ENCODE measurements at places on chromosomes 1 and 21.

GRCh38 chr1:155703216-155703615 lies 14.3 kb downstream of the DAP3 start:
- DNase-seq = no peak

DNA sequence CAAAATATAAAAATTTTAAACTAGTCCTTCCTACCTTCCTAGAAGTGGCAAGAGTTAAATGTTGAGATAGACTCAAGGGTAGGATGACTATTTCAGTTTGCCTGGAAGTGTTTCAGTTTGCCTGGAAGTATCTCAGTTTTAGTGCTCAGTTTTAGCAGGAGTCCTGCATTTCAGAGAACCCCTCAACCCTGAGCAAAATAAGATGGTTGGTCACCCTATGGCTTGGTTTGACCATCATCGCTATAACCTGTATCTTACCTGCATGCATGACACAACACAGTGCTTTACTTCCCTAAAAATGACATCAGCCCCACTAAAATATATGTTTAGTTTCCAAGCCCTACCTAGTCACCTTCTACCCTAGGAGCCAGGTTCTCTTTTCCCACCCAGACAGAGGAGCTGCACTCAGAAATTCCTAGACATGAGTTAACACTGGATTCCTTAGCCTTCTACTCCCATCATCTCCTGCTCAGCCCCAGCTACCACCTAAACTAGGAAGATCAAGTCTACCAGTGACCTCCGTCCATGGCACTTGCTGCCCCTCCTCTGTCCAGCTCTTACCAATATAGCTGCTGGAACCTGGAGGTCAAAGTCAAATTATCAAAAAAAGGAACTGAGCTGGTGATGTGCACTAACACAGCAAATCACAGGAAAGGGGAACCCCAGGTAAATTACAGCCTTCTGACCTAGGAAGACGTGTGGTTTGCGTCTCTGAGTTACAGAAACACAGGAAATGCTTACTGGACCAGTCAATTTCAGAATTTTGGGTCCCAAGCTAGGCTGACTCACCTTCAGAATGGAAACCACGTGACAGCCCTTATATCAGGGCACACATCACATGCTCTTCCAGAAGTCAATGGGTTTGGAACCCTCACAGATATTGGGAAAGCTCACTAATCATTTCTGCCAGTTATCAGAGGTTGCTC lies 2.2 kb upstream of the G0S2 start:
- DNase-seq = no peak

- DNase-seq = no peak
Measured at GRCh38 chr1:41687007-41687406, 202.5 kb upstream of the EDN2 start.

- DNase-seq = no peak
Measured at GRCh38 chr1:202945483-202945882, 12.6 kb downstream of the ADIPOR1 start.

DNA sequence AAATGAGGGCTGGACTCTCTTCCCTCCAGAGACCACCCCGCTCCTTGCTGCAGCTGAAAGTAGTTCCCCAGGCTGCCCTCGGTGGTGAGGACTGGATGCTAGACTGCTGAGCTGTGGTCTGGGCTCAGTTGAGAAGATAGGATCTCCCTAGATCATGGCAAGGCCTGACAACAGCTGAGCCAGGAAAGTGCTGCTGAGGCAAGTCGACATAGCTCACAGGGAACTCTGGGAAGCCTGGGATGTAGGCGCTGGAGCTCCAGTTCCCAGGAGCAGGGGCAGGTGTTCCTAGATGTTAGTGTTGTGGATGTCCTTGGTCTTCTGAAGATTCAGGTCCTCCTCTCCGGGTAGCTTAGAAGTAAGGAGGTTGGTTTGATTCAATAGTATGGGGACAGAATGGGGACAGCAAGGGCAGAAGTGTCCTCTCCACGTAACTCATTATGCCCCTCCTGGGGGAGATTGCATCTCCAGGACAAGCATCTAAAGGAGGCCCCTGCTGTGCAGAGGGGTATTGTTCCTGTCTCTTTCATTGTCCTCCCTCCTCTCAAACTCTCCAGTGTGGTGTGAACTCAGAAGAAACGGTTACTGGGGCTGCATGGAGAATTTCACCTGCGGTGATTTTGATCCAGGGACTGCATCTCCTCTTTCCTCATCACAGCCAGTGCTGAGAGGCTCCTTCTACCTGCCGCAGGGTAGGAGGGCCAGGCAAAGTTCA lies 3.7 kb downstream of the CYB561D1 start:
- no peak for DNase-seq

DNA sequence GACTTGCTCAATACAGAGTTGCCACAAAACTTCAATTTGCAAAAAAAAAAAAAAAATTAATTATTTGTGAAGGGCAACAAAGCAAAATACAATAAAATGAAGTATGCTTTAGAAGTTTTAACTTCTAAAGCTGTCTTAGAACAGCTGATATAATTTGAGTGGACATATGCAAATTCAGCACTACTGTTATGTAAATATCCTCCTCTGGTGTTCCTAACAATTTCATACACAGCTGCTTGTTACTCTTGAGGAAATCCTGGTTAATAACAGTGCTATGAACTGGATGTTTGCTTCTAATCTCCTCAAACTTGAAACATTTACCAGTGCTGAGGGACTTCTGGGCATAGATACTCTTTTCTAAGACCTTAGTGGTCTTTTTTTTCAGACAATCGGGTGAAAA lies 69.6 kb upstream of the COL24A1 start:
- no peak for DNase-seq

GRCh38 chr21:14850394-14850793 lies 214.4 kb downstream of the NRIP1 start:
- DNase-seq = no peak

- no peak for DNase-seq
Measured at GRCh38 chr1:15833842-15834405, 13.6 kb upstream of the SPEN start.

DNA sequence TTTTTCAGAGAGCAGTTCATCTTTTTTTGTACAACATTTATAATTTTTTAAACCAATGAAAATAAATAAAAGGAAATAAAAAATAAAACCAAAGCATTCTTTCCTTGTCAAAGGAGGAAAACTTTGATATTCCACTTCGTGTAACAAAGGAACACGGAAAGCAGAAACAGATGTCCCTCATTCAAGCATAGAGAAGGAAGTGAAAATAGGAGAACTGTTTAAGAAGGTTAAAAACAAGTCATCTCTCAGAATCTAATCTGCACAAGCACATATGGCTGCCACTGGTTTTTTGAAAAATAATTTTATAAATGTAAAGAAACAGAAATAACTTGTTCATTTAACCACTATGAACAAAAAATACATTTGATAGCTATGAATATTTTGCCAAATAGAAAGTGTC lies 35.9 kb upstream of the ZNF644 start:
- no peak for DNase-seq

DNA sequence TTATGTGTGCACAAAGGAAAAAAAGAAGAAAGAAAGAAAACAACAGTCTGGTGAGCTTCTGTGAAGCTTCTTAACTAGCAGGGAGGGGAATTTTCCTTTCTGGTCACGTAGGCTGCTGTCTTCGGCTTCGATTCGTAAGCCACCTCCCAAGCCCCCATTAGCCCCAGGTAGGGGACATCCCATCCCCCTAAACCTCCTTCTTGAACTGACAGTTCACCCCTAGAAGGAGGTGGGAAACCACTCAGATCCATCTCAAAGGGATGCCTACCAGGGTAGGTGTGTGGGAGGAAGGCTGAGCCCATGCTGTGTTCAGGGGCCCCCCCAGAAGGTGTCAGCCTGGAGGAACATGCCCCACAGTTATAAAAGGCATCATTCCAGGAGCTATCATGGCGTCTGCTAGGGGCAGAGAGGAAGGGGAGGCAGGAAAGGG lies 25.8 kb downstream of the CD247 start:
- DNase-seq = no peak

DNA sequence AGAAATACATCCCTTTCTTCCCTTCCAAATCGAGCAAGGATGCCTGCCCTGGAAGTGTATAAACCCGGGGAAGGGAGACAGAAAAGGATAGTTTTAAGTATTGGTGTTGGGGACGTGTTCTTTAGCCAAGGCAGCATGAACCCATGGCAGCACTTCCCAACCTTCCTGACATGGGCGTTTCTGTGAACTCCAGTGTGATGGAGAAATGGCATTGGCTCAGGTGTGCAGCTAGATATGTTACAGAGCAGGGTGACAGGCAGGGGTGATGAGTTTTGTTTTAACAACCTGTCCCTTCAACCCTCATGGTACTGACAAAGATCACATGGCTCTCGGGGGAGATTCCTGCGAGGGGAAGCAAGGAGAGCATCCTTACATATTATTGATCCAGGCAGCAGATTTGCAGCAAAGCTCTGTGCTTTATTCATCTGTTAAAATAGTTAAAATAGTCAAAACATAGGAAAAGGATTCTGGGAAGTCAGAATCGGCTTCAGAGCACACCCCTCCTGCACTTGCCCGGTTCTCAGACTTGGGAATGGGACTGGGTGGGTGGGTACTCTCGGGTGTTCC lies 4.0 kb downstream of the MX1 start:
- no peak for DNase-seq

DNA sequence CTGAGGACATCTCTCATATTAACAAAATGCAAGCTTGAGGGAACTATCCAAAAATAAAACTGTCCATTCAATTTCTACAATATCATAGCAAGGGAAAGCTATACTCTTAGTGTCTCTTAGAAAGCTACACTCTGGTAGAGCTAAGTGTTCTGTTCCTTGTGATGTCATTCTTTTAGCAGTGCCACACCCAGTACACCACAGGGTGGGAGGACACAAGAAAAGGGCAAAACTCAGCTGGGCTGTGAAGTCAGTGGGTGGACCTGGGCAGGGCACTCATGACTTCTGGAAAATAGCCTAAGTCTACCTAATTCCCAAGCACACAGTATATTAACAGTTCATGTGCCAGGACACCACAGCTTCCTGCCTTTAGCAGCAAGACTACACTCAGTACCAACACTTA lies 42.2 kb upstream of the TNFSF4 start:
- DNase-seq = no peak

DNA sequence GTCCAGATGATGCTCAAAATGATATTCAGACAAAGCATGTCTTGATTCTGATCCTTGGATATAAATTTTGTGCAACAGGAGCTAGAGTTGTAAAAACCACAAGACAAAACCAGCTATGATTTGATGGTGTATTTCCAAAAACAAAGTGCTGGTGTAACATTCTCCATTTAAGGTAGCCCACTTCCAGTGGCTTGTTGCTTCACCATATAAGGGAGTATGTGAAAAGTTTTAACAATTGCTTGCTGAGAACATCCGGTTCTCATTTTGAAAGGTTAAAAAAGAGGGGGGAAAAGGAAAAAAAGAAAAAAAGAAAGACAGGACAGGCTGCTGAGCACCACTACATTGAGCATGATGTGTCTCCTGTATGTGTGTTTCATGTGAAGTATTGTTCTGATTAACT lies 123.6 kb downstream of the MACF1 start:
- no peak for DNase-seq

GRCh38 chr1:240070188-240070587 lies 21.5 kb upstream of the FMN2 start:
- no peak for DNase-seq

DNA sequence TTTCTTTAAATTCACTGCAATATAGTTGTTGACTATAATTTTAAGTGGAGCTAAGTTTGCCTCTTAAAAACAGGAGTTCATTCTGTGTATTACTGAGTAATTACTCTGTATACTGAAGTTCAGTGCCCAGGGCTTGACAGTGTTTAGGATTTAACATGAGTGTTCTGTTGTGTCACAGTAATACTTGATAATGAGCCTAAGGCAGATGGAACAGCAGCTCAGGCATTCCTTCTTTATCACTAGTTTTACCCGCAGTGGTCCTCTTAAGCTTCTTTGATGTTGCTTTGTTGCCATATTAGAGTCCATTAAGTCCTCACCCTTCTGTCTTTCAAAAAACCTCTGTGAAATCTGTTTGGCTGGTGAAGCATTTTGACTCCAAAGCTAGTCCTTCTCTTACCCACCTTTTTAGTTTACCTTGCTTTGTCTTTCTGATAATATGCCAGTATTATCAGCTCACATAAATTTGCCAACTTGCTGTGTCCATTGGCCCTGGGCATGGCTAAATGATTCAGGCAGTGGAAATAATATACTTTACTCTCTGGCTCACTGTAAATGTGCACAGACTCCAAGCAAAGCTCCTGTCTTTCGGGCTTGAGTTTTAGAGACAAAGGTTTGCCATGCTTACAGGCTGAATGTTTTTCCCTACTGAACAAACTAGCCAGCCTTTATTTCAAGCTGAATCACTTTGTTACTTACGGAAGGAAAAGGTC lies 17.7 kb downstream of the HIPK1 start:
- DNase-seq = peak; percentile 29

DNA sequence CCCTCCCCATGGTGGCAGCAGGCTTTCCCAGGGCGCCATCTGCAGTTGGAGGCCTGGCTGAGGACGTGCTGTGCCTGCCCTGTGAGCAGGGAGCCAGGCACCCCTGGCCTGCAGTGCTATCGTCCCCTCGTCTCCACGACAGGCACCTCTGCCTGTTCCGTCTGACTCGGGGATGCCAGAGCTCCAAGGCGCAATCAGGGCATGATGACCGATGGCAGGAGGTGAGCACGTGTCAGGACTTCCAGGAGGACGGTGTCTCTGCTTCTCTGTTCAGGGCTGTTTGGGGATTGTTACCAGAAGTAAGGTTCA lies 125.2 kb downstream of the PCBP3 start:
- DNase-seq = no peak

DNA sequence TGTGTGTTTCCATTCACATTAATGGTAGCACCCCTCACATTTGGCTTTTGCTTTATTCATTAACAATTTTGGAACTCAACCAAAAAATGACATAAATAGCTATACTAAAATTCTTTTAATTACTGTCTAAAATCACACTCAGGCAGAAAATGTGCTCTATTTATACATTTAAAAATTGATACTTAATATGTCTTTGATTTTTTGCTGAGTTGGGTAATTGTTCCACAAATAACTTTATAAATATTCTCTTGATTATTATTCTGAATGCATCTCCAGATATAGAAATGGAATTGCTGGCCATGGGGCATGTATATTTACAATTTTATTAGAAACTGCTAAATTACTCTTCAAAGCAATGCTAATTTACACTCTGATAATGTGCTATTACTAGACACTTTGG lies 658.7 kb upstream of the CHRM3 start:
- no peak for DNase-seq

- no peak for DNase-seq
Measured at GRCh38 chr1:215891266-215892057, 324.4 kb downstream of the KCTD3 start.

- peak; percentile 97 for DNase-seq
Measured at GRCh38 chr1:201719812-201720521, 109.0 kb upstream of the IPO9 start.

DNA sequence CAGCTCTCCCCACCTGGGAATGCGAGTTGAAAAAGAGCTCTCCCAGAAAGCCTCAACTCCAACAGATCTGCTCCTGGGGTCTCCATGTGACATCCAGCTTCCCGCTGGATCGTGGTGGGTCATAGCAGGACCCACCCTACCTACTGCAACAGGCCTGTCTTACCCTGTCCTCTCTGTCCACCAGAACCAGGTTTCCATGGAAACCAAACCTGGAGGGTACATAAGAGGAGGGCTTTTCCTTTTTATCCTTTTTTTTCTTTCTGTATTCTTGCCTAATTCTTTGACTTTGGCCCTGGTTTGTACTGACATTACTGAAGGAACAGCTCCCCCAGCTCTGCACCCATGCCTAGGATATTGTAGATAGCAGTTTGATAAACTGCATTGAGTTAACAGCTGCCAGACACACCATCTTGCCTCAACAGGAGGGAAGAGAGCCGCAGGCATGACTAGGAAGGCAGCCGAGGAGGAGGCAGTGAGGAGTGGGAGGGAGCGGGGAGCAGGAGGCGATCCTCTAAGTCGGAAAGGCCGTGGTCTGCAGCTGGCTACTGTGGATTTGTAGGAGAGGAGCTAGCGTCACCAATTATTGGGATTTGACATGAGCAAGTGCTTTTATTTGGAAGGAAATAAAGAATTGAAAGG lies 9.7 kb upstream of the FMOD start:
- no peak for DNase-seq
